ENCODE measurements at places on chromosomes 3 and 15. TPM values are rescaled to one million over a fixed set of nuclear protein-coding genes. Genes with fewer than 3 reads are reported as not detected.

DNA sequence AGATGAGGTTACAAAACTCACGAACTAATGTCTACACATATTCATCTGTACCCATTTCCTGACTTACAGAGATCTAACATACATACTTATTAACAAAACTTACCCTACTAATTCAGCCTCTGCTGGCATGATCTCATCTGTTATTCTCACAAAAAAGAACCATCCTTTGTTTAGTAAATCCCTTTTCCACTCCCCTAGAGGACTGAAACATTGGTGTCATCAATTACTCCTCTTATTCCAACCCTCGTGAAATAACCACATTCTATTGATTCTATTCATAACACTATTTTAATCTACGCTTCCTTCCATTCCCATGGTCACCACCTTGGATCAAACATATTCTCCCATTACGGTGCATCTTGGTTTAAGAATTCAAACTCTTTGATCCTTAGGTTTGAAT, 505.9 kb downstream of the SI start:
- H3K27ac ChIP-seq = no peak overlapping the region
- no peaks in the 10 kb centered on the region for H3K36me3 ChIP-seq
- H3K27me3 ChIP-seq = no peaks in the 10 kb centered on the region

DNA sequence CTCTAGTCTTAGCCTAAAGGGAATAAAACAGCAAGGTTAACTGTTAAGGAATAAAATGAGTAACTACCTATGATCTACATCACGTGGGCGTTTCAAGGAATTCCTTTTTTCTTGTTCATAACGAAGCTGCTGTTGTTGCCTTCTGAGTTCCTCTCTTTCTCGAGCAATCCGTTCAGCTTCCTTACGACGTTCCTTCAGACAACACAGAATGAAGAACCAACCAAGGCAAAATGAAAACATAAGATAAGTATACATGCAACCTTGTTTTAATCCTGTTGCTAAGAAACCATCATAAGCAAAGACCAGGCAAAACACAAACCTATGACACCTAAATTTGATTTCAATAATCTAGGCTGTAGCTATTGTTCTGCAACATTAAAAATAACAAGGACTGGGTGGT, 44.1 kb downstream of the SLTM start:
- no peaks in the 10 kb centered on the region for H3K4me1 ChIP-seq
- peaks cover 98% of the 10 kb centered on the region for H3K36me3 ChIP-seq
- H3K27me3 ChIP-seq = no peaks in the 10 kb centered on the region
- H3K27ac ChIP-seq = no peak overlapping the region

DNA sequence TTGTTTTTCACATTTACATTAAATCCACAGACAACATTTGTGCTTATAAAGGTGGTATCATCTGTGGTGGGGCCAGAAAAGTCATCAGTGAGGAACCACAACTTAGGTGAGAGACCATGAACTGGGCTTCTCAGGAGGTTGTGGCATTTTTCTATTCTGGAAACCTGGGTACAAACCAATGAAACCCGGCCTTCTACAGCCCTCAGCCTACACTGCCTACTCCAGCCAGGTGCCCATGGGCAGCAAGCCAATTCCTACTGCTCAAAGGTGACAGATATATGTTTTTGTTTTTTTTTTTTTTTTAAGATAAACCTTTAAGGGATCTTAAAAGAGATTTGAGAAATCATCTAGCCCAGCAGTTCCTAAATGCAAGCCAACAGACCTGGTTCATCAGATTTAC, 20.3 kb downstream of the SPG21 start:
- no peaks in the 10 kb centered on the region for H3K4me1 ChIP-seq
- H3K27me3 ChIP-seq = no peaks in the 10 kb centered on the region
- H3K27ac ChIP-seq = no peak overlapping the region
- H3K4me3 ChIP-seq = no peak overlapping the region
- DNase-seq = no peak

DNA sequence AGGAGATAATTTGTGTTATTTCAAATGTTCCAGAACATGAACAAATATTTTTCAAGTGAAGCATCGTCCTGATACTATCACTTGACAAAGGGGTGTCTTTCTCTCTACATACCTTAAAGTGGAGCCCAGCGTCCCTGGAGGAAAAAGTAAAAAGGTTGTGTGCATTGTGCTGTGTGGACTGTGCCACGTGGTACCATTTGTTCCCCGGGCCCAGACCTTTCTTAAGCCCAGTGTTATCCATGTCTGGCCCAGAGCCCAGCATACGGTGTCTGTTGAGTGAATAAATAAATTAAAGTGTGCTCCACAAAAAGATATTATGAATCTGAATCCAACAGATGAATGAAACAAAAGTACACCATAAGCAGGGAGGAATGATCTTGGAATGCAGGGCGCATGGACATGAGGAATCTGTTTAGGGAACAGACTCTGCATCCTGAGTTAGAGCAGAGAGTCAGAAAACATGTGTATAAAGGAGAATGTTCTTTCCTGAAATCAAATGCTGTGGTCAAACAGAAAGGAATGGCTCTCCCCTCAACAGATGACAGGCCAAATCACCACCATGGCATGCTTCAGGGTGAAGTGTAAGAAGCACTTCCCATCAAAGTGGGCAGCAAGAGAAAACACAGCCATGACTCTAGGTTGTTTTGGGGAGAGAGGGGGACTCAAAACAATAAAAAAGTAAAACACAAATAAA, 8.1 kb upstream of the PRSS50 start:
- H3K36me3 ChIP-seq = no peaks in the 10 kb centered on the region
- no peaks in the 10 kb centered on the region for H3K4me1 ChIP-seq
- peaks cover 5% of the 10 kb centered on the region for H3K27me3 ChIP-seq
- no peak for DNase-seq
- no peak overlapping the region for H3K4me3 ChIP-seq
- H3K27ac ChIP-seq = no peak overlapping the region

DNA sequence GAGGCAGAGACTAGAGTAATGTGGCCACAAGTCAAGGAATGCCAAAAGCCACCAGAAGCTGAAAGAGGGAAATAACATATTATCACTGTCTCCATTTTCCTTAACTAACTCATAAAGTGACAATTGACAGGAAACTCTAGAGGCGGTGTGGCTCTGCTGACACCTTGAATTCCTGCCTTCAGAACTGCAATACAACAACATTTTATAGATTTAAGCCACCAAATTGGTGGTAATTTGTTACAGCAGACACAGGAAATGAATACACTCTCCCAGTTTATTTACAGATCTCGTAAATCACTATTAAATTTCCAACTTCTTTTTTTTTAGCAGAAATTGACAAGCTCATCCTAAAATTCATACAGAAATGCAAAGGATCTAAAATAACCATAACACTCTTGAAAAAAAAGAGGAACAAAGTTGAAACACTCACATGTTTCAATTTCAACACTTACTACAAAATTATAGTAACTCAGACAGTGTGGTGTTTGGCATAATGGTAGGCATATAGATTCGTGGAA, 449.9 kb downstream of the OTOL1 start:
- no peak overlapping the region for H3K4me3 ChIP-seq
- no peak for DNase-seq
- H3K27ac ChIP-seq = no peak overlapping the region

DNA sequence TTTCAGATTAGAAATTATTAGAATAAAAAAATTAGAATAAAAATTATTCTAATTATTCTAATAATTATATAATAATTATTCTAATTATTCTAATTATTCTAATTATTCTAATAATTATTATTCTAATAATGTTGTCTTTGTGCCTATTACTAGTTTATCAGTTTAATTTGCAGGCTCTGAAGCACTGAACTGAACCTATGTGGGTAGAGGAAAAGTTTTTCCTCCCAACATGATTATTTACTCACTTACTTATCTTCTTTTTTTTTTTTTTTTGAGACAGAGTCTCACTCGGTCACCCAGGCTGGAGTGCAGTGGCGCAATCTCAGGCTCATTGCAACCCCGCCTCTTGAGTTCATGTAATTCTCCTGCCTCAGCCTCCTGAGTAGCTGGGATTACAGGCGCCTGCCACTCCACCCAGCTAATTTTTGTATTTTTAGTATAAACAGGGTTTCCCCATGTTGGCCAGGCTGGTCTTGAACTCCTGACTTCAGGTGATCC, 39.7 kb upstream of the C15orf39 start:
- H3K4me1 ChIP-seq = no peaks in the 10 kb centered on the region
- no peak overlapping the region for H3K27ac ChIP-seq
- H3K27me3 ChIP-seq = no peaks in the 10 kb centered on the region
- no peaks in the 10 kb centered on the region for H3K36me3 ChIP-seq

- no peak overlapping the region for H3K4me3 ChIP-seq
- no peak for DNase-seq
- no peaks in the 10 kb centered on the region for H3K4me1 ChIP-seq
- H3K27ac ChIP-seq = no peak overlapping the region
Measured at GRCh38 chr3:188518835-188519452, 365.0 kb downstream of the LPP start.

- H3K4me1 ChIP-seq = no peaks in the 10 kb centered on the region
- H3K27me3 ChIP-seq = no peaks in the 10 kb centered on the region
- H3K27ac ChIP-seq = no peak overlapping the region
- no peak overlapping the region for H3K4me3 ChIP-seq
- DNase-seq = no peak
- no peaks in the 10 kb centered on the region for H3K36me3 ChIP-seq
Measured at GRCh38 chr3:35426366-35426958, 212.9 kb upstream of the ARPP21 start.

GRCh38 chr3:180594631-180595558, 7.1 kb upstream of the TTC14 start:
- no peaks in the 10 kb centered on the region for H3K36me3 ChIP-seq
- DNase-seq = no peak
- no peaks in the 10 kb centered on the region for H3K27me3 ChIP-seq
- no peak overlapping the region for H3K4me3 ChIP-seq
- H3K4me1 ChIP-seq = no peaks in the 10 kb centered on the region

- no peaks in the 10 kb centered on the region for H3K4me1 ChIP-seq
- no peaks in the 10 kb centered on the region for H3K36me3 ChIP-seq
- no peak overlapping the region for H3K27ac ChIP-seq
- H3K4me3 ChIP-seq = no peak overlapping the region
- no peaks in the 10 kb centered on the region for H3K27me3 ChIP-seq
Measured at GRCh38 chr3:150145659-150146058, 175.0 kb upstream of the PFN2 start.

DNA sequence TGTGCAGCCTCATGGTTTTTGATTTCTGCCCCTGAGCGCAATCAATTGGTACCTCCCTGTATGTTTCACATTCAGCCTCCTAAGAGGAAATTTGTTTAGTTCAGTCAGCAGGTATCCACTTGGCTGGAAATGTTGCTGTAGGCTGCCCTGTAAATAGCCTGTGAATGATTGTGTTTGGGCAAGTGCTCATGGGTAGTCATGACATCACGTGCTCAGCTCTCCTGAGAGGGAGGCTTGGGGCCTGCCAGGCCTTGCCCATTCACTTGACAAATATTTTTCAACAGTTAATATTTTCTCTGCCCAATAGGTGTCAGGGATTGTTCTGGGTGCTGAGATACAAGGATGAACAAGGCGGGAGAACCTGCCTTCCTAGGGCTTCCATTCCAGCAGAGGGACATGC, 13.3 kb downstream of the HRH1 start:
- no peak overlapping the region for H3K27ac ChIP-seq
- no peaks in the 10 kb centered on the region for H3K36me3 ChIP-seq
- H3K27me3 ChIP-seq = no peaks in the 10 kb centered on the region
- H3K4me3 ChIP-seq = no peak overlapping the region
- DNase-seq = no peak

- no peak overlapping the region for H3K27ac ChIP-seq
- no peaks in the 10 kb centered on the region for H3K27me3 ChIP-seq
- H3K4me1 ChIP-seq = no peaks in the 10 kb centered on the region
- DNase-seq = no peak
- no peaks in the 10 kb centered on the region for H3K36me3 ChIP-seq
Measured at GRCh38 chr3:178808748-178809147, 262.9 kb downstream of the ZMAT3 start.

DNA sequence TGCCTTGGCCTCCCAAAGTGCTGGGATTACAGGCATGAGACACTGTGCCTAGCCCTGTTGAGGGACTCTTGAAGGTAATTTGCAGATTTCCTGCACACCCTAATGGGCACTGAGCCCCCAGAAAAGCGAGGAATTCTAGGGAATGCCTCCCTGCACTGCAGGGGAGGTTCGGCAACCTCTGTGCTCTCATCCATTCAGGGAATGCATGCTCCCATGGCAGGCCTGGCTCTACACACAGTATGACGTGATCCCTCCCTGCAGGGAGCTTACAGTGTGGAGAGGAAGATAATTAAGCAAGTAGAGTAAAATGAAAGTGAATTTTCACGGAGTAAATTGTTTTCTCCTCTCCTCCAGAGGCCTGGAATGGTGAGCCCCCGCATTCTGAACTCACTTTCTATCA, 133.3 kb upstream of the HACD2 start:
- H3K36me3 ChIP-seq = no peaks in the 10 kb centered on the region
- no peak for DNase-seq
- no peak overlapping the region for H3K27ac ChIP-seq
- no peaks in the 10 kb centered on the region for H3K27me3 ChIP-seq

GRCh38 chr3:46711760-46712159, 5.9 kb downstream of the PRSS50 start:
- H3K27me3 ChIP-seq = peaks cover 4% of the 10 kb centered on the region
- no peak overlapping the region for H3K4me3 ChIP-seq

DNA sequence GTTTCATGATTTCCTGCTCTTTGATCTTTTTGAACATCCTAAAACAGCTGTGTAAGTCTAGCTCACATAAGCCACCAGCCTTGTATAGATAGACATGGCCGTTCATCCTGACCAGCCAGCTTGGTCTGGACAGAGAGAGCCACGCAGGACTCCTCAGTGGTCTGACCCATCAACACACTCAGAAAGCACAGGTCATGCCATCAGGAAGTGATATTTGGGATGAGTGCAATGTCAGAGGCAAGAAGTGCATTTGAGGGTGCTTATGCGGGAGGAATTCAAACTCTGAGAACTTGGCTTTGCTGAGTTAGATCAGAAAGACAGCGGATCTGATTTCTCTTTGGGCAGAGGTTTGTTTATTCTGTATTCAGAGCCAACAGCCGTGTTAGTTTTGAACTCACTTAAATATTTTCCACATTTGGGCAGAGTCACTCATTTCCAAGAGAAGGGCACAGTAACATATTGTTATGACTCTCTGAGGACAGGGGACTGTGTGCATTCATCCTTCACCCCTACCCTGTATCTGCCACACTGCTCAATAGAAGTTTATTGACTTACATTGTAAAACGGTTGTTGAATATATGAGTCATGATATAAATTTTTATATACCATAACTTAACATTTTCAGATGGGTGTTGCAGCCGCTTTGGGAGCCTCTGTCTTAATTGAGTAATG, 225.3 kb upstream of the LYSMD4 start:
- no peaks in the 10 kb centered on the region for H3K27me3 ChIP-seq
- DNase-seq = no peak
- H3K36me3 ChIP-seq = no peaks in the 10 kb centered on the region
- H3K27ac ChIP-seq = no peak overlapping the region

DNA sequence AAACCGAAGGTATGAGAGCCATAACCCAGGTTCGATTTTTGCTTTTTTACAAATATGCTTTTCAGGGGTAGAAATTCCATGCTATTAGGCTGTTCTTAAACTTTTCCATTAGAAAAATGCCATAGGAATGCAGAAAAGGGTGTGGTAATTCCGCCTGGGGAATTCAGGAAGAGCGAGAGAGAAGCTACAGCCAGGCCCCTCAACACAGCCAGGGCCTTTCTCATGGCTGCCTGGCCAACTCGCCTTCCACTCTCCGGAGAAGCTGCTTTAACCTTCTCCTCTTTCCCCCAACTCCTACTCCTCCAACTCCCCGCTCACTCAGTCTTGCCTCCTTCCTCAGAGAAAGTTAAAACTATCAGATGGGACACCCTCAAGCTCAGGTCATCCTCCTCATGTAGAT, 9.1 kb upstream of the TICRR start:
- no peak overlapping the region for H3K4me3 ChIP-seq
- no peak for DNase-seq
- H3K4me1 ChIP-seq = no peaks in the 10 kb centered on the region
- H3K36me3 ChIP-seq = no peaks in the 10 kb centered on the region
- no peak overlapping the region for H3K27ac ChIP-seq
- no peaks in the 10 kb centered on the region for H3K27me3 ChIP-seq

PAQR5 gene
- total RNA-seq = 17.7 TPM

SKOR1 gene
- 0.34 TPM for total RNA-seq

GREM1 gene
- 0.96 TPM for total RNA-seq

AHSG gene
- not detected for total RNA-seq

TRPM1 gene
- not detected for total RNA-seq

All from left lung (tissue), 14 donors.